Pancreas (tissue), 10 donors: ENCODE measurements at places on chromosomes 12 and 14. TPM values are rescaled to one million over a fixed set of nuclear protein-coding genes. Genes with fewer than 3 reads are reported as not detected.

DNA sequence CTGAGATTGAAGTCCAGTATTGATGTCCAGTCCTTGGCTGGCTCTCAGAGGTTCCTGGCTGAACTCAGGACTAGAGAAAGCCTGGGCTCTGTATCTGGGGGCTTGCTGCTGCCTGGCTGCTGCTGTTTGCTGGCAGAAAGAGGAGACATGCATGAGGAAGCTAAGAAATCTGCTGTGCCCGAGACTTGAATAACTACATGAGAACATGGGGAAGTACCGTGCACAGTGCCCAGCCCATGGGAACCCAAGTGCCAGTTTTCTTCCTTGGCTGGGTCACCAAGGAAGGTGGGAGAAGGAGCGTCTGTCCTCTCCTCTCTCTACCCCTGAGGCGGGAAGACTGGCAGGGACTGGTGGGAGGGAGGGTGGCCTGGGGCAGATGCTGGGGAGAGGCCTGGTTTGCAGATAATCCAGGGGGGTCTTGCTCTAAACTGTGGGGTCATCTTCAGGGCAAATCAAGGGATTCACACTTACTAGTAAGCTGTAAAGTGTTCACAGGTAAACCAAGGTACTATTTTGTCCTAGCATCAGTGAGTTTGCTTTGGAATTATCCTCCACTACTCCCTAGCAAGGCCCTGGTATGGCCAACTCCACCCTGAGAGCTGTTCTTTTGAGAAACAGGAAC, 13.8 kb upstream of the ZFP36L1 start:
- DNase-seq, result no peak
- H3K4me3 ChIP-seq, result no peak overlapping the region
- no peaks in the 10 kb centered on the region for H3K27me3 ChIP-seq
- H3K4me1 ChIP-seq, result peaks cover 26% of the 10 kb centered on the region
- H3K36me3 ChIP-seq, result no peaks in the 10 kb centered on the region
- H3K27ac ChIP-seq, result peak overlapping the region; percentile 16

DNA sequence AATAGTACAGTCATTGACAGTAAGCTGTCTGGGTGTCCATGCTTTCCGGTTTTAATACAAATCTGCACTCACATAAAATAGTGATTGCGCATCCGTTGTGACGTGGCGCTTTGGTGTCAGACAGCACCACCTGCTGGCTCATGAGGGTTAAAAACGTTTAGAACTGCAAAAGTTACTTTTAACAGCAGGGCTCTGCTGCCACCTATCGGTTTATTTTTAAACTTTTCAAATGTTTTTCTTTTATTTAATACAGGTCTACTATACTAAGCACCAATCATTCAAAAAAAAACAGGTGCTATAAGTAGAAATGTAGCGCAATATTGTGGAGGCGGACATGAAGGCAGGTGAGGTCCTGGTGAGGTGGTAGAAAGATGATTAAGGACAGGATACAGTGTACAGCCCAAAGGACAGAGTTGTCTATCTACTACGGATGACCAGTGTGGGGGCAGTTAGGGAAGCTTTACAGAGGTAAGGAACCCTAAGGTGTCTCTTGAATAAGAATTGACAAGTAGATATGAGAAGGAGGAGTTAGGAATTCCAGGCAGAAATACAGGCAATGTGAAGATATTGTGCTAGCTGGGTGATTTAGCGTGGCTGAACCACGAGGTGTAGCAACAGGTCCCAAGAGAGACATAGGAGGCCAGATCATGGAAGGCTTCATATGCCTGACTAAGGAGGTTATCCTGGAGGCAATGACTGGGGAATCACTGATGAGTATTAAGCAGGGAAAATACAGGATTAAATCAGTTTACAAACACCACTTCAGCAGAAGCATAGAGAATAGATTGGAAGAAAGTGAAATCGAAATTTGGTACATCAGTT, 91.5 kb upstream of the PRB2 start:
- no peak overlapping the region for H3K4me3 ChIP-seq
- no peaks in the 10 kb centered on the region for H3K36me3 ChIP-seq
- H3K27me3 ChIP-seq, result no peaks in the 10 kb centered on the region

DNA sequence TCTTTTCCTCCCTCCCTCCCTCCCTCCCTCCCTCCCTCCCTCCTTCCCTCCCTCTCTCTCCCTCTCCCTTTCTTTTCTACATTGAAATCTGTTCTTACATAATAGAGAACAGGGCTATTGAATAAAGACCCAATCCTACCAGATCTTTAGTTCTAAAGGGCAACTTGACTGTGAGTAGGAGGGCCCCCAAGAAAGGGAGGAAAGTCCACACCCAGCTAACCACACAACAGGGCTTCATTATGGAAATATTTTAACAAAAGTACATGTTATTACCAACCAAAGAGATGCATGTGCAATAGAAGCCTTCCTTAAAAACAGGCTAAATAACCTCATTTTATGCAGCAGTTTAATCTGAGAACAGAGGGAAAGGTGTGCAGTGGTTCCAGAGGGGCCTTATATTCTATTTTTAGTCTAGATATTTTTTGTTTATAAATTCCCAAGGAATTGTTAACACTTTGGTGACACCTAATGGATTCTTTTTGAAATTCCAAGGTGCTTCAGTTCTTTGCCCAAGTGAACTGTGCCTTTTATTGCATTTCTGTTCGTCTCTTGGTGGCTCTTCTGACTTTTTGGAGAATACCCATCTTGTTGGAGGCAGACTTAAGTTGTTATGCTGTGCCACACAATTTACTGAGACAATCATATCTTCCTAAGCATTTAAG, 63.0 kb downstream of the GNS start:
- H3K4me1 ChIP-seq, result no peaks in the 10 kb centered on the region
- H3K27me3 ChIP-seq, result no peaks in the 10 kb centered on the region
- H3K36me3 ChIP-seq, result no peaks in the 10 kb centered on the region
- H3K27ac ChIP-seq, result no peak overlapping the region

DNA sequence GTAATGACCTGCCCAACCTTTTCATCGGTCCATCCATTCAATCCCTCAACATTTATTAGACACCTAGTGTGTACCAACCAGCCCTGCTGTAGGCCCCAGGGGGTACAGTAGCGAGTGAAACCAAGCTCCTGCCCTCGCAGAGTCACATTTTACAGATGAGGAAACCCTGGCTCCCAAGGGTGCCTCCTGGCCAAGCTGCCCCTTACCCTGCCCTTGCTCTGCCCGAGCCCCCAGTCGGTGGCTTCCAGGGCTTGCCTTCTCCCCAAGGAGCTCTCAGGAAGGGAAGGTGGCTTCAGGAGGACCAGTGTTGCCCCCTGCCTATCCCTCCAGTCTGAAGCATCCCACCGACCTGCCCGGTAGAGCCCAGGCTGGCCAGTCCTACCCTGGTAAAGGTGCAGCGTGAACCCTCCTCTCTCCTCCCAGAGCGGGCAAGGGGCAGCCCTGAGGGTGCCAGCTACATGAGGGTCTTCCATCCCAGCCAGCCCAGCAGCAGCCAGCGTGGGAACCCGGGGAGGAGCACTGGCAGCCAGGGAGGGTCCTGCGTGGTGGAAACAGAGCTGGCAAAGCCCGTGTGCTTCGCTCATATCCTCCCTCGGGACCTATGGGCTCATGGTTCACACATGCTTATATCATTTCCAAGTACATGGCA, 670 bp upstream of the BEGAIN start:
- no peaks in the 10 kb centered on the region for H3K27me3 ChIP-seq
- H3K36me3 ChIP-seq, result no peaks in the 10 kb centered on the region
- H3K4me3 ChIP-seq, result peak overlapping the region; percentile 56

- H3K36me3 ChIP-seq, result no peaks in the 10 kb centered on the region
- H3K27me3 ChIP-seq, result no peaks in the 10 kb centered on the region
- DNase-seq, result no peak
These were observed 179.8 kb downstream of the CALM1 start for GRCh38 chr14:90576581-90576980.

The GLIPR1L2 gene
- total RNA-seq, result 0.58 TPM

The SCNN1A gene
- 39.8 TPM for total RNA-seq

The RIMKLB gene
- total RNA-seq, result 8.1 TPM
